ENCODE measurements at places on chromosomes 1 and 21.

GRCh38 chr1:162147760-162148159, 78.3 kb downstream of the NOS1AP start:
- DNase-seq = no peak

GRCh38 chr1:83619170-83619896, 379.6 kb downstream of the TTLL7 start:
- DNase-seq = no peak

- no peak for DNase-seq
Observed at GRCh38 chr1:15031251-15031933, 122.2 kb upstream of the TMEM51 start.

DNA sequence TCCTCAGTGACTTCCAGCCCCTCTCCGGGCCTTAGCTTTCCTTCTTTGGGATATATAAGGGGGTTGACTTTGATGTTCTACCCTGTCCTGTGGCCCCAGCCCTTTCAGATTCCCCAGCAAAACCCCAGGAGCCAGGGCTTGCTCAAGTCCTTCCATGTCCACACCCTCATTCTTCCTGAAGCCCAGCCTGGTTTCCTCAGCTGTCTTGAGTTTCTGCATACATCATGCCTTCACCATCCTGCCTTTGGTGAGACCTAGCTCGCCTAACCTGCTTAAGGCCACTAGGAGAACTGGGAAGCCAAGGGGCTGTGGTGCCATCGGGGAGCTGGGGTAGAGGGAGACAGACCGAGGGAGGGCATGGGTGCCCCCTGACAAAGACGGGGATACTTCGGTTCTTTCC, 17.2 kb upstream of the PEF1 start:
- DNase-seq = no peak

- DNase-seq = no peak
Observed at GRCh38 chr1:150477733-150478132, 9.5 kb upstream of the TARS2 start.

DNA sequence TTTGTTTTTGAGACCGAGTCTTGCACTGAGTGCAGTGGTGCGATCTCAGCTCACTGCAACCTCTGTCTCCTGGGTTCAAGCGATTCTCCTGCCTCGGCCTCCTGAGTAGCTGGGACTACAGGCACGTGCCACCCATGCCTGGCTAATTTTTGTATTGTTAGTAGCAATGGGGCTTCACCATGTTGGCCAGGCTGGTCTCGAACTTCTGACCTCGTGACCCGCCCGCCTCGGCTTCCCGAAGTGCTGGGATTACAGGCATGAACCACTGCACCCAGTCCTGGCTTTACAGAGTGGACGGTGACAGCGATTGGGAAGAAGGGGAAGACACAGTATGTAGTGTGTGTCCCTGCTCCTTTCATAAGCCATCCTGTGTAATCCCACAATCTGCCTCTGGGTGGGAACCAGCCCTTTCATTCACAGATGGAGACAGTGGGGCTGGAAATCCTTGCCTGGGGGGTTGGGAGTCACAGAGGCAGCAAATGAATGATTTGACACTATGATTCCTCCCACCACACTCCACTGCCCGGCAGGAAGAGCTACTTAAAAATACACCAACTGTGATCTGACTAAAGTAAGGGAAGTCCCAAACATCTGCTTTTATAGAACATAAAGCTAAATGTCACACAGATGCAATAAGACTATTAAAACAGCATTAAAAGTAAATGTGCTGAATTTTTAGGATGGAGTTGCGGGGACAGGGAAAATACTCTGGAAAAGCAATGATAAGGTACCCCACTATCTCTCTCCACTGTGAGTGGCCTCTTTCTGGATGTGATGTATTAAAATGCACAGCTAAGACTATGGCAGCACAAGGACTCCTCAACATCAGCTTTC, 4.5 kb downstream of the PARP1 start:
- no peak for DNase-seq

- no peak for DNase-seq
Observed at GRCh38 chr1:28028873-28029654, 59.3 kb downstream of the EYA3 start.

DNA sequence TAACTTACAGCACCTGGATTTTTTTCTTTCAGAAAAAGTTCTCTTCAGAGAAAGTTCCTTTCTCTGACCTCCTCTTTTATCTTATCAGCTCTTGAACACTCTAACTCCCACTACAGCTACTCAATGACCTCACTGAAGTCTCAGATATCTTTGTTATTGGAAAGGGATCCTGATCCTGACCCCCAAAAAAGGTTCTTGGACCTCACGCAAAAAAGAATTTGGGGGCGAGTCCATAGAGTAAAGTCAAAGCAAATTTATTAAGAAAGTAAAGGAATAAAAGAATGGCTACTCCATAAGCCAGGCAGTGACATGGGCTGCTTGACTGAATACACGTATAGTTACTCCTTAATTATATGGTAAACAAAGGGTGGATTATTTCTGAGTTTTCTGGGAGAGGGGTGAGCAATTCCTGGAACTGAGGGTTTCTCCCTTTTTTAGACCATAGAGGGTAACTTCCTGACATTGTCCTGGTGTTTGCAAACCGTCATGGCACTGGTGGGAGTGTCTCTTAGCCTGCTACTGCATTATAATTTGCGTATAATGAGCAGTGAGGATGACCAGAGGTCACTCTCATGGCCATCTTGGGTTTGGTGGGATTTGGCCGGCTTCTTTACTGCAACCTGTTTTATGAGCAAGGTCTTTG, 44.2 kb downstream of the WDR64 start:
- no peak for DNase-seq

DNA sequence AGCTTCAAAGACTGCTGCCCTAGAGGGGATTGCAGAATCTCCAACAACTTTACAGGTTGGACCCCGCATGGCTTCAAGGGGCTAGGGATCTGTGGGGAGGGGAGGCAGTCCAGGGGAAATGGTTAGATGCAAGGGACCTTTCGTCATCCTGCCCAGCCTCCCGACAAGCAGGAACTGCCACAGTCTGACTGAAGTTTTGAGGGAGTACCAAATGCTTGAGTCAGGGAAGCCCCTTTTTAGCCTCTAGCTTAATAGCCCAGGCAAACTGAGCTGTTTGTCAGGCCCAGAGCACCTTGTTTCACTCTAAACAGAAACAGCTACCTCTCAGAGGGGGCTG, 1.1 kb downstream of the TOR3A start:
- DNase-seq = no peak

Measured in activated naive CD4-positive, alpha-beta T cell (primary cell).